GM23248 (cell line): ENCODE measurements at places on chromosomes 6 and 20. TPM values are rescaled to one million over a fixed set of nuclear protein-coding genes. Genes with fewer than 3 reads are reported as not detected.
A peak's percentile ranks its signal among the peaks of the same experiment; 100 is the strongest.

- DNase-seq, result no peak
- no peak overlapping the region for H3K4me3 ChIP-seq
- H3K4me1 ChIP-seq, result no peaks in the 10 kb centered on the region
These were observed 65.5 kb upstream of the CLVS2 start for GRCh38 chr6:122930252-122931180.

GRCh38 chr20:5190444-5190843 lies 63.6 kb downstream of the CDS2 start:
- no peak overlapping the region for H3K27ac ChIP-seq
- DNase-seq, result no peak
- H3K36me3 ChIP-seq, result 0 out of 2 replicates have a peak, but pooled peaks cover 5% of the 10 kb centered on the region

DNA sequence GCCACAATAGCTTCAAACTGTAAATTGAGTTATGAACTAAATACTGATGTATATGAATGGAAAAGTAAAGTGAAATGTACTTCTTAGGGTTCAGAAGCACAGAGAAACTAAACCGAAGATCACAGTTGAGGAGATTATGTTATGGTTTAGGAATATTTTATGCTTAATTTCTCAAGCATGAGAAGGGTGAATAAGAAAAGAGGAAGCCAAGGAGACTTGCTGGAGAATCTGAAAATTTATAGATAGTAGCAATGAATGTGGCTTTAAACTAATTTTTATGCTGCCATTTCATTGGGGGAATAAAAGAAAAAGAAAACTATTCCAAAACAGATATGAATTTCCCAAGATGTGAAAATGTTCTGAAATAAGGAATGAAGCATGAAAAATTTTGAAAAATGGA lies 5.6 kb downstream of the ANKS1A start:
- no peak for DNase-seq
- no peak overlapping the region for H3K27ac ChIP-seq
- H3K4me3 ChIP-seq, result no peak overlapping the region
- no peaks in the 10 kb centered on the region for H3K36me3 ChIP-seq
- H3K27me3 ChIP-seq, result no peaks in the 10 kb centered on the region

GRCh38 chr6:106677282-106677681 lies 47.9 kb downstream of the QRSL1 start:
- no peak overlapping the region for H3K27ac ChIP-seq
- DNase-seq, result no peak
- no peaks in the 10 kb centered on the region for H3K36me3 ChIP-seq

DNA sequence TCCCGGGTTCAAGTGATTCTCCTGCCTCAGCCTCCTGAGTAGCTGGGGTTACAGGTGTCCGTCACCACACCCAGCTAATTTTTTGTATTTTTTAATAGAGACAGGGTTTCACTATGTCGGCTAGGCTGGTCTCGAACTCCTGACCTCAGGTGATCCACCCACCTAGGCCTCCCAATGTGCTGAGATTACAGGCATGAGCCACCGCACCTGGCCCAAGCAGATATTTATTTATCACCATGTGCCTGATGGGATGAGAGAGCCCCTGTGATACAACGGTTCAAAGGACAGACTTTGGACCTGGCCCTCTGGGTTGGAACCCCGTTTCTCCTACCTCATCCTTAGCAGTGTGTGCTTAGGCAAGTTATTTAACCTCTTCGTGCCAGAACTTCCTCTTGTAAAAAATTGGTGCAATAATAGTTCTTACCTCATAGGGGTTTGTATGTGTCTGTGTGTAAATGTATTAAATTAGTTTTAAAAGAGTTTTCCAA lies 19.2 kb upstream of the STK38 start:
- no peaks in the 10 kb centered on the region for H3K27me3 ChIP-seq
- H3K4me3 ChIP-seq, result no peak overlapping the region
- no peak overlapping the region for H3K27ac ChIP-seq
- no peaks in the 10 kb centered on the region for H3K36me3 ChIP-seq

GRCh38 chr6:30960907-30961673 lies 20.3 kb downstream of the MUCL3 start:
- DNase-seq, result peak; percentile 67
- no peak overlapping the region for H3K27ac ChIP-seq
- no peaks in the 10 kb centered on the region for H3K36me3 ChIP-seq
- peaks cover 35% of the 10 kb centered on the region for H3K27me3 ChIP-seq
- no peaks in the 10 kb centered on the region for H3K4me1 ChIP-seq

DNA sequence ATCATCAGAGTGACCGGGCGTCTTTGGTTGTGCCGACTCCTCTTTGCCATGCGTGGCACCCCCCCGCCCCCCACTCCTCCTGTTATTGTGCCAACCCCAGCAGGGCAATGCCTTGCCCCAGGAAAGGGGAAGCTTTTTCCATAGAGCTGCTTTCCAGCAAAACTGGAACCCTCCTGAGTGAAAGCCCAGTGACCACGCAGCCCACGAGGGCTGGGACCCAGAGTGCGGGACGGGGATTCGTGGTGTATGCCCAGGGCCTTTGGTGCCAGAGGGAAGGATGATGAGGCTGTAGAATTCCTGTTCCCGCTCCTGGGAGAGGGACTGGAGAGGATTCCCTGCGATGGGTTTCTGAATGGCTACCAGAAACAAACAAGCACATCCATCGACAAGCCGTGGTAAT lies 116.8 kb upstream of the BACH2 start:
- H3K27me3 ChIP-seq, result peaks cover 18% of the 10 kb centered on the region; the same call in 1 of the 2 replicates
- no peak for DNase-seq
- no peak overlapping the region for H3K27ac ChIP-seq
- no peaks in the 10 kb centered on the region for H3K4me1 ChIP-seq

DNA sequence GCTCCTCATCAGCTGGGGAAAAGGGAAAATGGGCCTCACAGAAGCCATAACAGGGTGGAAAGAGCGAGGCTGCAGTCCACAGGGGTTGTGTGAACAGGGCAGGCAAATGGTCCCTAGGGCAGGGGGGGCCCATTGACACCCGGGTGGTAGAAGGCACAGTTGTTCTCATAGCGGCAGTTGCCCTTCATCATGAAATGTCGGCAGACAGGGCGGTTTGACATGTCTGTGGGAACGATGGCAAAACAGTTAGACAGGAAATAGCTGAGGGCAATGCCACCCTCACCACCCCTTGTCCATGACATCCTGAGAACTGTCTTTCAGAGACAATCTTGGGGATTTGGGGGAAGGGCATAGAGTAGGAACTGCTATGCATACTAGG lies 15.6 kb downstream of the PPP1R10 start:
- H3K36me3 ChIP-seq, result peaks cover 46% of the 10 kb centered on the region
- H3K4me3 ChIP-seq, result no peak overlapping the region
- no peaks in the 10 kb centered on the region for H3K4me1 ChIP-seq

- no peak overlapping the region for H3K4me3 ChIP-seq
- no peaks in the 10 kb centered on the region for H3K36me3 ChIP-seq
- DNase-seq, result no peak
- H3K27ac ChIP-seq, result no peak overlapping the region
These were observed 2.0 kb upstream of the SHLD1 start for GRCh38 chr20:5748246-5748645.

- no peaks in the 10 kb centered on the region for H3K4me1 ChIP-seq
- H3K4me3 ChIP-seq, result no peak overlapping the region
- H3K27ac ChIP-seq, result no peak overlapping the region
These were observed 10.4 kb upstream of the COL10A1 start for GRCh38 chr6:116136373-116136772.

DNA sequence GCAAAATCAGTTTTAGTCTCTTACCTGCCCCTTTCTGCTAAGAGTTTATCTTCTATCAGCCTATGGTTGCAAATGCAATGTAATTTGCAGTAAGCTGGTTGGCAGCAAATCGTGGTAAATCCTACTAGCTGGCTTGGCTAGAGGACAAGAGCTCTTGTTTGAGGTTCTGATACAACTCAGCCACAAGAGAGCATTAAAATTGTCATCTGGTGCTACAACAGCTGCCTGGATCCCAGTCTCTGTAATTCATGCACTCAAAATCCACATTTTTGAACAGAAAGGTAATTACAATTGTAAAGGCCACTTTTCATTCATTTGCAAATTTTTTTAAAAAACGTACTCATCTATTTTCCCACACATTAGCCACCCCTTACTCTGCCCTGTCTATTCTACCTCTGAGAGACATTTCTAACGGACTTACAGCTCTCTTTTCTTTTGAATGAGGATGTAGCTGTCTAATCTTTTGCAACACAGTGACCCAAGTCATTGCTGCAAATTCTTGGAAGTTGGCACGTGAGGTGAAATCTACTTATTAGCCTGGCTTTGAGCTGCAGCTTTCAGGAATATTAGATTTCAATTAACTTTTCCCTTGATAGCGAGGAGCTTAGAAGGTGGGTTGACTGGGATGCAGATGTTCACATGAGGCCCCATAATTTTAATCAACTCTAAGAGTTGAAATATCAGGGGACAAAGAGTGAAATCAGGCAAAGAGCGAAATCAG lies 54.0 kb upstream of the FAM184A start:
- H3K4me3 ChIP-seq, result no peak overlapping the region
- no peak overlapping the region for H3K27ac ChIP-seq
- peak; percentile 30 for DNase-seq

GRCh38 chr20:625360-625932 lies 15.3 kb upstream of the TCF15 start:
- H3K36me3 ChIP-seq, result no peaks in the 10 kb centered on the region
- peaks cover 7% of the 10 kb centered on the region; the same call in 1 of the 2 replicates for H3K4me1 ChIP-seq
- DNase-seq, result no peak
- no peak overlapping the region for H3K27ac ChIP-seq
- no peak overlapping the region for H3K4me3 ChIP-seq
- peaks cover 35% of the 10 kb centered on the region for H3K27me3 ChIP-seq

DNA sequence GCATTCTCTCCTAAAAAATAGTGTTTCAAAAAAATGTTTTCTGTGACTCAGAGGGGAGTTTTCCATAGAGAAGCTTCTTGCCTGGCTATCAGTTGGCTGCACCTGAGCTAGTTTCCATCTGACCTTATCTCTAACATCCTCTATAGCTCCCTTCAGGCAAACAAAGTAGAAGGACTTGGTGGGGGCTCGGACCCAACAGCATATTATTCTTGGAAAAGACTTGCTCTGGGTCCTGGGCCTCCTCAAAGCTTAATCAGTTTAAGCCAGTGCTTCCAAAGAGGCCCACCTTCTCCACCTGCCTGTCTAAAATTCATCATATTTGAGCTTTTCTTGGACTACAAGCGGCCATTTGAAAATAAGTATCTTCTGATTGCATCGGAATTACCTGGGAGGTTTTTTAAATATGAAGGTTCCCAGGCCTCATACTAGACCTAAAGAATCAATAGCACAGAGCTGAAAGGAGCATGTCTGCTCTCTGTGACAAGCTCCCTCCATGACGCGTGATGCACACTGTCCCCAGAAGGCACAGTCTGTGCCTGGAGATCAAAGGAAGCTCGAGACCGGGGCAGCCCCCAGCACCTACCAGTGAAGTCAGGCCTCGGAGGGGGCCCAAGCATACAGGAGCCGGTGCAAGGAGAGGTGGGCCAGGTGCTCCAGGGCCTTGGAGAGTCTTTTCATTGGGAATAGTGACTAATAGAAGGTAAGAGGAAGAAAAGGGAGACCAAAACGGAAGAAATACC lies 80.6 kb upstream of the HIVEP1 start:
- no peak overlapping the region for H3K4me3 ChIP-seq
- H3K36me3 ChIP-seq, result no peaks in the 10 kb centered on the region
- DNase-seq, result no peak
- no peaks in the 10 kb centered on the region for H3K4me1 ChIP-seq

- DNase-seq, result peak; percentile 2
- H3K4me3 ChIP-seq, result 0 out of 2 replicates have a peak overlapping the region, but pooled peaks have one; percentile 11
- H3K27me3 ChIP-seq, result no peaks in the 10 kb centered on the region
- H3K27ac ChIP-seq, result no peak overlapping the region
These were observed 42.8 kb upstream of the LOC128125822 start for GRCh38 chr6:63529498-63529897.

DNA sequence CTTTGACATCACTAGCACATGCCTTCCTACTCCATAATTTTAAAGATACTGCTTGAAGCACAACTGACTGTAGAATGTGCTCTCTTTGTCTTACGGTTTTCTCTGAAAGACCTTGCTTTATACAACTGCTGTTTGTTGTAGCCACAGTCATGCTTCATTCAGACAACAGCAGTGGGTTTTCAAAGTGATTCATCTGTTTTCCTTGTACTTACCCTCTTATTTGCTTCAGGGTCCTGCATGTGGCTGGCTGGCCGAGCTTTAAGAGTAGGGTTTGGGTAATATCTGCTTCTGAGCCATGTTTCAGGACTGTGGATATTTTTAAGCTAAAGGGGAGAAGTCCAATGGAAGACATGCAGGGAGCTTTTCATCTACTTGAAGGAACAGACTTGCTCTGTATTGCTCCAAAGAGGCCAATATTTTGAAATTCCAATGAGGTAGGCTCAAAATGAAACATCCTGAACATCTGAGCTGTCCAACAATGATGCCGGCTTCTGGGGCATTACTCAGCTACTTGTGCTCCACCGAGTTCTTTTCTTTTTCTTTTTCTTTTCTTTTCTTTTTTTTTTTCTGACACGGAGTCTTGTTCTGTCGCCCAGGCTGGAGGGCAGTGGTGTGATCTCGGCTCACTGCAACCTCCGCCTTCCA lies 160.2 kb upstream of the SGK1 start:
- no peaks in the 10 kb centered on the region for H3K36me3 ChIP-seq
- H3K4me3 ChIP-seq, result no peak overlapping the region
- H3K27ac ChIP-seq, result peak overlapping the region; percentile 45
- DNase-seq, result peak; percentile 75
- no peaks in the 10 kb centered on the region for H3K27me3 ChIP-seq

DNA sequence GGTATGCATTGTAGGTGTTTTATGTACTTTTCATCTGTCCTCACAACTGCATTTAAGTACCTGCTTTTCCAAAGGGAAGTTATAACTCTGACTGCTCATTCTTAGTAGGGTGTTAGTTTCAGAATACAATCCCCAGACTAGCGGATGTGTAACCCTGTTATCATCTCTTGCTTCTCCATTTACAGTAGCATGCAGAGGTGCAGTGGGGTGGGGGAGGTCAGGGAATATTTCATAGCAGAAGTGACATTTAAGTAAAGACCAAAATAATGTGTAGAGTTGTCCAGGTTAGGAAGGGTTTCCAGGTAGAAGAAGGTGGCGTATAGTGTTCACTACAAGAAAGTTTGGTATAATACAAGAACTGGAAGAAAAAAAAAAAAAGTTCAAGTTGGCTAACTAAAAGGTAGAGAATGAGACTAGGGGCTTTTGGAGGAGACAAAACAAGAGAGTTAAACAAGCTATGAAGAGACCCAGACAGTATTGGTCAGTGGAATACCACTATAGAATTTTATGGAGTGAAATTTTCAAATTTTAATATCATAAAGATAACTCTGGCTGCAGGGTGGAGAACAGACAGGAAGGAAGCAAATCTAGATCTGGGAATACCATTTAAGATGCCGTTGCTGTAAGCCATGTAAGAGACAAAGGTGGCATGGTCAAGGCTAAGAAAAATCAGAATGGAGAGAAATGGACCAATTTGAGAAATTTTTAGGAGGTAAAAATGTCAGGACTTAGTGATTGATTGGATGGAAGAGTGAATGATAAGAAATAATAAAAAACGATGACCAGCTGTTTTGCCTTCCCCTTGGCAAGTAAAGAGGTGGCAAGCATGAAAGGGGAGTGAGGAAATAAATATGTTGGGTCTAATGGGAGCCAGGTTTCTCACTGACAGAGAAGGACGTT lies 2.2 kb upstream of the AHI1 start:
- H3K36me3 ChIP-seq, result no peaks in the 10 kb centered on the region
- no peaks in the 10 kb centered on the region for H3K27me3 ChIP-seq
- H3K27ac ChIP-seq, result peak overlapping the region; percentile 99
- no peak for DNase-seq
- H3K4me1 ChIP-seq, result peaks cover 18% of the 10 kb centered on the region

GRCh38 chr20:50762045-50762422 lies 30.7 kb downstream of the PARD6B start:
- no peaks in the 10 kb centered on the region for H3K36me3 ChIP-seq
- 0 out of 2 replicates have a peak overlapping the region, but pooled peaks have one; percentile 19 for H3K4me3 ChIP-seq
- no peaks in the 10 kb centered on the region for H3K27me3 ChIP-seq
- H3K4me1 ChIP-seq, result peaks cover 30% of the 10 kb centered on the region
- peak; percentile 51 for DNase-seq

Gene BTNL2
- not detected in 2 replicates for total RNA-seq

Gene GRIK2
- 0.38 and 7.1 TPM in 2 replicates for total RNA-seq

Gene PRDM13
- not detected in 2 replicates for total RNA-seq

Gene CST5
- not detected in 2 replicates for total RNA-seq

Gene CDSN
- total RNA-seq, result not detected in 2 replicates

Gene COL21A1
- 0.11 TPM in 1 of 2 replicates, not detected in the other for total RNA-seq
